ENCODE measurements at places on chromosomes 4 and X.

DNA sequence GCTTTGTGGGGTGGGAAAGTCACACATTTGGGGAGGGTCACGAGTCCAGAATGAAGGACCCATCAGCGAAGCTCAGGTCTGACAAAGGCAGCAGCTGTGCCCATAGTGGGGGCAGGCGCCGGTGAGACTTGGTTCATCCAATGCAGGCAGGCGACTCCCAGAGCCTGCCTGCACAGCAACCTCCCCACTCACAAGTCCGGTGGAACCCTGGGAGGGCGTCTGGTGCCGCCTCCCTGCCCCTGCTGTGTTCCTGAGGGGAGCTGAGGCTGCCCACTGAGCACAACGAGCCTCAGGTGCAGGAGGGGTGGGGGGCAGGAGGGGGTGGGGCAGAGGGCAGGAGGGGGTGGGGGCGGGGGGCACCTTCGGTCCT is 13.7 kb downstream of the LRPAP1 start:
- no peak for DNase-seq

GRCh38 chr4:101393256-101393655 is 45.9 kb upstream of the PPP3CA start:
- no peak for DNase-seq

GRCh38 chr4:17869327-17869726 is 58.5 kb downstream of the NCAPG start:
- no peak for DNase-seq

DNA sequence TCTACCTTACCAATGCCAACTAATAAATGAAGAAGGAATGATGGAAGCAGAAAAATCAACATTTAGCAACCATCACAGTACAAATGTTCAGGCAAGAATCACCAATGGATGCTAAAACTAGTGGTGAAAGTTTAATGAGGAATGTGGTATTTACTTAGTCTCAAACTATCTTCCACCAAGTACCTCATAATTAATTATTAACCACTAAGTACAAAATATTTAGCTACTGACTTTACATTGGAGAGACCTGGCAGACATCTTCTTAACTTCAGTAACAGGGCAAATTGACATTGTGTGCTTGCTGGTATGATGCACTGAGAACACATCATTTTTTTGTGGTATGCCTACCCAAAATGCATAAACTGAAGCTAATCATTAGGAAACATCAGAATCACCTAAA is 82.4 kb downstream of the DLG3 start:
- DNase-seq = no peak

DNA sequence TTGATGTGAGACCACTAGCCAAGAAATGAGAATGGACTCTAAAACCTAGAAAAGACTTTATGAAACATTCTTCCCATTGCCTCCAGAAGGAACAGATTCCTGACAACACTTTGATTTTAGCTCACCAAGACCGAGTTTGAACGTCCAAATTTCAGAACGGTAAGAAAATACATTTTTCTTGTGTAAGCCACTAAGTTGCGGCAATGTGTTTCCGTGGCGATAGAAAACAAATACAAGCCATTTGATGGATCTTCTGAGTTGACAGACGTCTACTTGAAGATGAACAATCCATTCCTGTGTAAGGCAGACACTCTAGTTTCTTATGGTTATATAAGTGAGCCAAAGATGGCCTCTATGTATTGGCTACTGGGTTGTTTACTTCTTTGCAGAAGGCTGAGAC is 52.5 kb downstream of the HS3ST1 start:
- DNase-seq = no peak

DNA sequence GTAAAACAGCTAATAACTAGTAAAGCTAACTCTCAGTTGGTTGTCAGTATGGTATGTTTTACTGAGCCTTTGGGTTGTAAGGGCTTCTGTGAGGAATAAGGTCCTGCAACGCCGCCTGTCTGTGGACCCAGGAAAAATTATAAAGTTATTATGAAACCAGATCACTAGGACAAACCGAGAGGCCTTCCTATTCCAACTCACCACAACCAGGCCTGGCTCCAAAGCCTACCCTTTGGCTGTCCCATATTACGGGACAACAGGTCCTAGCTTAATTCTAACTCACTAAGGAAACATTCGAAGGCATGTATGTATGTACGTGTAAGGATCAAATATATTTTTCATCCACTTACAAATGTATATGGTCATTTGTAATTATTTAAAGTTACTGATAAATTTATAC is 1.4 kb downstream of the ANKRD17 start:
- DNase-seq = no peak

All from posterior cingulate gyrus (tissue), 11 donors.